Fibroblast of the aortic adventitia (primary cell): ENCODE measurements at places on chromosomes 16 and 17.

DNA sequence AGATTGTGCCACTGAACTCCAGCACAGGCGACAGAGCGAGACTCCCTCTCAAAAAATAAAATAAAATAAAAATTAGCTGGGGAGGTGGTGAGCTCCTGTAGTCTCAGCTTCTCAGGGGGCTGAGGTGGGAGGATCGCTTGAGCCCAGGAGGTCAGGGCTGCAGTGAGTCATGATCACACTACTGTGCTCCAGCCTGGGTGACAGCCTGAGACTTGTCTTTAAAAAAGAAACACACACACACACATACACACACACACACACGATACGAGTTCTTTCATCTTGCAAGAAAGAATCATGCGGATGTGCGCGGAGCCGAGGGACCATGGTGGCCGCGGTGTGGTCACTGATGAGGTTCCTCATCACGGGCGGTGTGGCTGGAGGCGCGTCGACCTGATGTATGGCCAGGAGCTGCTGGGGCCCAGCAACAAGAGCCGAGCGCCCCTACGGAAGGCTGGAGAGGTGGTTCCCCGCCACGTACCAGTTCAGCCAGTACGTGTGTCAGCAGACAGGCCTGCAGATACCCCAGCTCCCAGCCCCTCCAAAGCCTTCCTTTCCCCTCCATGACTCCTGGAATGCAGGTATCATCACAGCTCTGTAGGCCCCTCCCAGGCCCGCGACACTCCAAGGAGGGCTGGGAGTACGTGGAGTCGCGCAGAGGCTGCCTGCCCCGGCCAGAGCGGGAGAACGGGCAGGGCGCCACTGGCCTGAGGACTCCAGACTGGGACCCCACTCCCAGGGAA lies 20.7 kb downstream of the NXN start:
- DNase-seq, result no peak

GRCh38 chr17:45316434-45317110 lies at the start of gene MAP3K14:
Gene MAP3K14, minus strand, starts transcription at chr17:45317020. Its CDS starts 26,275 bp downstream, at chr17:45290745.
- peak; percentile 66 for DNase-seq

- no peak for DNase-seq
Observed at GRCh38 chr17:71527311-71527710, 593.5 kb upstream of the SOX9 start.

GRCh38 chr17:66715076-66715675 lies 119.7 kb upstream of the CACNG5 start:
- DNase-seq, result no peak

DNA sequence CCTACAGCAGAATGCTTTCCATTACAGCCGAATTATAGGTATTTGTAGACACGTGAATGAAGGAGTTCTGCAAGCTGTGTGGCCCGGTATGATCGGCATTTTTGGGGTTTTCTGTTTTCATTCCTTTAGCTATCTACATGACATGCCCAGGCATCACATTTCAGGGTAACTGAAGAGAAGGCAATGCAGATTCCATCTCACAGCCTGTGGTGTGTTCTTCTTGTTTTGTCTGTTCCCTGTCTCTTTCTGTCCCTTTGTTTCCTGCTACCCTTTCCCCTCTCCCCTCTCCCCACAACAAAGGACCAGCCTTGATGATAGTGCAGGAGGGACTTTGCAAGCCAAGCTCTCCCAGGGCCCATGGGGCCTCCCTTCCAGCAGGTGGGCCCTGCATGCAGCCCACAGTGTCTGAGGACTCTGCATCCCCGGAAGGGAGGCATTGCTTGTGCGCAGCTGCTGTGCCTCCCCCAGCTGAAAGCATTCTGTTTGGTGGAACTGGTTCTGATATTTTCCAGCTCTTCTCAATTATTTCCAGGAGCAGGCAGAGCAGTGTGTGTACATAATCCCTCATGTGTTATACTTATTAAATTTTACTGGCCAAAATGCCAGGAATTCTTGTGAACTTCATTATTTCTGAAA lies 207.4 kb downstream of the RPTOR start:
- peak; percentile 25 for DNase-seq

DNA sequence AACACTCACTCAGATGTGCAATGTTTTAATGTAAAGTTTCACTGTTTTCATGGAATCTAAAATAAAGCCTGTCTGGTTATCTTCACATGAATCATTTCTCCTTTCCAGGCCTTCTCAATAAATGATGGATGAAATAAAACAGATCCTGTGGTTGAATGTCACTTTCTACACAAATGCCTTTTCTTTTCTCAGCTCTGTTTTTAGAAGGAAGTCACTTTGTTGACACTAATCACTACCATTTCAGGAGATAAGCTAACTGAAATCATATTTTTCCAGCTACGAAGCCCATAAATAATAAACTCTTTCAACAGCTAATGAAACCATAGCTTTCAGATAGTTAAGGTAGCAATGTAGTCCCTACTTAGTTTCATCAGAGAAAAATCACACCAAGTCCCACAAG lies 17.9 kb downstream of the NME2 start:
- DNase-seq, result peak; percentile 35

DNA sequence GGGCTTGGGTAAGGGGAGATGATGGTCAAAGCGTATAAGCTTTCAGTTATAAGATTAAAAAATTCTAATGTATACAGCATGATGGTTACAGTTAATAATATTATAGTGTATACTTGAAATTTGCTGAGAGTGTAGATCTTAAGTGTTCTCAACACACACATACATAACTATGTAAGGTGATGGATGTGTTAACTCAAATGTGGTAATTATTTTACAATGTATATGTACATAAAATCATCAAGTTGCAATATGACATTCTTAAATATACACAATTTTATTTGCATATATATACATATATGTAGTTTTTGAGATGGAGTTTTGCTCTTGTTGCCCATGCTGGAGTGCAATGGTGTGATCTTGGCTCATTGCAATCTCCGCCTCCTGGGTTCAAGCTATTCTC lies 7.2 kb downstream of the ZKSCAN2 start:
- DNase-seq, result no peak

- DNase-seq, result peak; percentile 70
Observed at GRCh38 chr17:55731586-55732250, 9.1 kb upstream of the TMEM100 start.

GRCh38 chr16:53937161-53937880 lies 233.4 kb downstream of the FTO start:
- no peak for DNase-seq

- no peak for DNase-seq
Observed at GRCh38 chr16:8848231-8848938, 20.4 kb downstream of the CARHSP1 start.

DNA sequence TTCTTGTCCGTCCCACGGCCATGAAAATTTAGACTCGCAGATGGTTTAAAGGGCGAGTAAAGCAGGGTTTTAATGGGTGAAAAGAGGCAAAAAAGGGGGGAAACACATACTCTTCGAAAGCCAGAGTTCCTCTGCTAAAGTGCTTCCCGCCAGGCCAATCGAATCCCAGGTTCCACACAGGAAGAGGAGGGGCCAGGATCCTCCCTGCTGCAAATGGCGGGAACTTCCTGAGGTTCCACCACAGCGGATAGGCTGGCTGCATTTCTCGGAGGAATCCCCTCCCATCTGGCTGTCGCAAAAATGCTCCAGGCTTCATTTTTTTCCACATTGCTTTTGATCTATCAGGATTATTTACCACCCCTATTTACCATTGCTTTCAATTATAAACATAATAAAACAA lies 670.1 kb upstream of the CA10 start:
- DNase-seq, result no peak

GRCh38 chr17:61412860-61413660 lies 13.4 kb downstream of the TBX2 start:
- DNase-seq, result no peak
